ENCODE measurements at places on chromosomes 12 and 14.

- DNase-seq, result no peak
Observed at GRCh38 chr14:54890788-54891187, 11.8 kb downstream of the GCH1 start.

GRCh38 chr14:65877624-65878023, 465.1 kb downstream of the FUT8 start:
- DNase-seq, result no peak

DNA sequence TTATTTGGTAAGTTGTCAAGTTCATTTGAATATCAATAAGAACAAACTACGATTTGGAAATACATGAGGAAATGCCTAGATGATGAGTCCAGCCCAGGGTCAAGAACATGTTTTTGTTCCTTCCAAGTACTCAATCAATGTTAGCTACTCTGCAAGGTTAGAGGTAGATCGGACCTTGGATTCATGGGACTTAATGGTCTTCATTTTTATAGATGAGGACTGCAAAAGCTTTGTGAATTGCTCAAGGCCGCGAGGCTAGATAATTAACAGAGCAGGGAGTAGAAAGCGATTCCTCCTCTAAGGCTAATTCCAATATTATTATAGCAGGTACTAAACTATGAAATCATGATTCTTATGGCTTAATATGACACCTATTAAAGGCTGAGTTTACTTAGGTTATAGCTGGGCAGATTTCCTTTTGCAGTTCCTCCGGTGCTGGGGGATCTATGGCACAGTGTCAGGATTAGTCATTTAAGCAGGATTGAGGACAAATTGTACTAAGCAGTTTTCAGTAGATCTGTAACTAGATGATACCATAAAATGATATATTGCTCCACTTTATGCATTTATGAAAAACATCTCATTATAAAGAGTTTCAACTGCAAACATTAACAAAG, 19.8 kb downstream of the NR1H4 start:
- no peak for DNase-seq

- DNase-seq, result no peak
Observed at GRCh38 chr12:119308708-119309456, 25.6 kb upstream of the CCDC60 start.

DNA sequence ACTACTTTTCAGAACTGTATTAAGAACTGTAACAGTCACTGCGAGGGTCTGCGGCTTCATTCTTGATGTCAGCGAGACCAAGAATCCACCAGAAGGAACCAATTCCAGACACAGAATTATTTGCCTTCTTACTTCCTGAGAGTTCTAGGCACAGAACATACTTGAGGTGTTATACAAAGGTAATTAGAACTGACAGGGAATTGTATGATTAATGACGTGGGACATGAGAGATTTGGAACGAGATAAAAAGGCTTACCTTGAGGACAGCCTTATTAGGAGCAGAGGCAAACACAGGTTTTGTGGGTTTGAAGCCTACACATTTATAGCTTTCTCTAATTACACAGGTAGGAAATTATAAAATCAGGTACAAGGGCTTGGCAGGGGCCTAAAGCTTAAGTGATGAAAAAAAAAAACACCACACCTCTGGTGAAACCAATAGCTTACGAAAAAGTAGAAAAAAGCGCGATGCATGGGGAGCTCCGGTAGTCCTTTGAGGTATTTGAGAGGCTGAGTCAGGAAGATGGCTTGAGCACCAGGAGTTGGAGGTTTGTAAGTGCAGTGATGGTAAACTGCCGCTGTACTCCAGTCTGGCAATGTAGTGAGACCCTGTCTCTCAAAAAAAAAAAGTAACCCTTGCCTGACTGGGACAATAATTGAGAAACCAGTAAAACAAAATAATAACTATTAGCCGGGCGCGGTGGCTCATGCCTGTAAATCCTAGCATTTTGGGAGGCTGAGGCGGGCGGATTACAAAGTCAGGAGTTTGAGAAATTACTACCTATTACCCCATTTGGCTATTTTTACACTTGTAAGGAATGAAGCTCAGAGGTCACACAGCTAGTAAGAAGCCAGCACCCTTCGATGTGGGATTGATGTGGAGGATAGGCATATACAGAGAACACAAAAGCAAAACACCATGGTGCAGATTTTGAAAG, 795 bp upstream of the ACOT2 start:
- no peak for DNase-seq

Measured in C1 segment of cervical spinal cord (tissue), 14 donors.